Memory B cell (primary cell): ENCODE measurements at places on chromosomes 7 and 10.

GRCh38 chr7:17436126-17436525 is 137.7 kb downstream of the AHR start:
- DNase-seq: no peak

DNA sequence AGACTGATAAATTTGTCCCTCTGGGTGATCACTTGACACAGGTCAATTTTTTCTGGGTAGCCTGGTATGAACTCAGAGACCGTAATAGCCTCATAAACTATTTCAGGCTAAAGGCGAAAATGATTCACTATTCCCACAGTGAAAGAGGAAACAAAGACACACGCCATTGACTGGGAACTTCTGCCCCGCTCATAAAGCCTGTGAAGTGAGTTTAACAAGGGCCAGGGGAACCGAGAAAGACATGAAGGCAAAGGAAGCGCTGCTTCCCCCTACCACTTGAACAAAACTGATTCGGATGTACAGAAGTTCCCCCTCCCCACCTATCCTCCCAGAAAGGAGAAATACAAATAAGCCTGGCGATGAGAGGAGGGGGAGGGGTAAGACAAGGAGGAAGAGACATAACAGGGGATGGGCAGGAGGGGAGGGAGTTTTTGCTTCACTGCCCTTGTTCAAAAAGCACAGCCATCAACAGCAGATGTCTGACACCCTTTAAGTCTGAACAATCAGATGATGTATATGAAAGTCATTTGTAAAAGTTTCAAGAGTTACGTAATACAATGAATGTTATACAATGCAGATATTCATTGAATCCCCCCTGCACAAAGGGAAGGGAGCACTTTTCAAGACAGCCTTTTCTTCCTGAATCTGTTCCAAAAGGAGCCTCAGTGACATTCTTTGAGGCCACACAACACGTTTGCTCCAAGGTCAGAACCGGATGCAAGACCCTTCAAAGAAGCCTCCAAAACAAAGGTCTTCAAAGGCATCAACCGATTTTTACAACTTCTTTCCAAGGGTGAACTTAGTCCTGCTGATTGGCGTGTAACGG is 734 bp downstream of the ABCB4 start:
- peak; percentile 31 for DNase-seq

DNA sequence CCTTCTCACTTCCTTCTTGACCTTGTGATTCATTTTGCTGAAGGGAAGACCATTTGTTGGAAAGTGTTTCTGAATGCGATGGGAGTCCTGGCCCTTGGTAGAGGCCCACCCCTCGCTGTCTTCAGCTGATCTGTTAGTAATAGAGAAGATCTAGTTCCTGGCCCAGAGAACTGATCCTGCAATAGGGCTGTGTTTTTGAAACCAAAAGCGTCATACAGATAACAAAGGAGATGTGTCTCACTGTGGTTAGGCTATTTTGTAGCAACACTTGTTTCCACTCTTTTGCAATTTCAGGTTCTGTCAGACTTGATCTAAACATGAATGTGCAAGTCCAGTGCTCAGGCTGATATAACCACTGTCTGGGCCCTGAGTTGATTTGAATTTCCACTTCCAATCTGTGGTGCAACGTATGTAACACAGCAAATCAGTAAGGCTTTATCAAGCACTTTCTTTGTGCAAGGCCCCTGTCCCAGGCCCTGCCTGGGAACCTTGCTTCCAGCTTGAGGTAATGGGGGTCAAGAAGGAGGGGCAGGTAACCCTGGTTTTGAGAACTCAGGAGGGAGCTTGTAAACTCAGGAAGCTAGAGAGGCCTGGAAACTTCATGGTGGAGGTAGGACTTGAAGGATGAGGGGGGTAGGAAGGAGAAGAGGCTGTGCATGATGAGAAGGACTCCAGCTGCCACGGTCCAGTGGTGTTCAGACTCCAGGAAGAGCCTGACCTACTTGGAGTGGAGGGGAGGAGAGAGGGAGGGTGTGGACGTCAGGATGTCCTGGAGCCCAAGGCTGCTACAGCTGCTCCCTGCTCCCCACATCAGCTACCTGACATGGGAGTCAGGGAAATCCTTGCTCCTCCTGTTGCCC is 42.2 kb upstream of the SRGN start:
- DNase-seq: no peak

GRCh38 chr7:149199234-149199995 is 4.1 kb downstream of the ZNF282 start:
- no peak for DNase-seq

- no peak for DNase-seq
Measured at GRCh38 chr7:28729727-28730126, 228.4 kb downstream of the TRIL start.

DNA sequence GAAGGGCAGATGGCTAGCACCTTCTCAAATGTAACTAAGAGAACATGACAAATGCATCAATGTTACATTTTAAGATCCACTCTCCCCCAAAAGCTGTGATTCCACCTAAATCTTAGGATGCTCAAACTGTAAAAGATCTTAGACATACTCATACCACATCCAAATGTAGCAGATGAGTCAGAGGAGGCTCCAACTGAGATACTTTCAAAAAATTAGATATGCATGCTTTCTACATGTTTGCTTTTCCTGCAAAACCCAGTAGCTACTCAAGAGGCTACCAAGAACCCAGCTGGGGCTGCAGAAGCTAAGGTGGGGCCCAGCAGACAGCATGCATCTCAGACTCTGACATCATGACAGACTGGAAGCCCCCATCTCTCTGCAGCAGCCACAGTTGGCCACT is 31.4 kb upstream of the FRMD4A start:
- DNase-seq: no peak

GRCh38 chr7:3862774-3863173 is 561.7 kb downstream of the SDK1 start:
- no peak for DNase-seq

DNA sequence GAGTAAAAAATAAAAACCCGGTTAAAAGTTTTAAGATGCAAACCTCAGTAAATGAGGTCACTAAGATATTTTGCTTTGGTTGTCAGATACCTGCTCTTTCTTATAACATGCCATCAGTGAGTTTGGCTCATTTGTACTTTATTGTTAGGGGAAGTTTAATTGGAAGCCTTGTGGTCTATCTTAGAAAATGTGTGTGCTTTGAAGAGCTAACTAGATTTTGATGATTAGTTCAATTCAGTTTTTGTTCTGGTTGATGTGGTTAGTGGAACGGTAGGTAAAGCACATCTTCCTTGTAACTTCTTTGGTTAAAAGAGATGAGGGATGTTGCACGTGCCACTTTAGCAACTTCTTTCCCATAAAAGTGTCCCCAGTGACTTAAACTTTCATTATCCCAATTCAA is 353.4 kb upstream of the GALNT17 start:
- DNase-seq: no peak

DNA sequence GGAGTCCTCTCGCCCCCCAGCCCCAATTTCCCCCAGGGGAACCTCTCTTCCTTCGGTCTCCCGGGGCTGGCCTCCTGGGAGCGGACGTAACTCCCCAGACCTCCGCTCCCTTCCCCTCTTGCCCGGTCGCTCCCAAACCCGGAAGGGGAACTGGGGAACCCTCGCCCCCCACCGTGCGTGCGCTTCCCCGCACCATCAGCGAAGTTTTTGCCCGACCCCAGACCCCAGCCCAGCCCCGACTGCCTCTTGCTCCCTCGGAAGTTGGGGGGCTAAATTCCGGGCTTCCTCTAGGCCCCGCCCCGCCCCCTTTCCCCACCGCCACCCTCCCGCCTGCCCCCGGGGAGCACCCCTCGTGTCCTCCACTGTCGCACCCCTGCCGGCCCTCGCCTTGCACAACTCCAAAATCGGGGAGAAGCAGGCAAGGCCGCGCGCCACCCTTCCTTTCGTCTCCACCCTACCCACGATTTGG is 436 bp downstream of the GNB2 start:
- DNase-seq: no peak

DNA sequence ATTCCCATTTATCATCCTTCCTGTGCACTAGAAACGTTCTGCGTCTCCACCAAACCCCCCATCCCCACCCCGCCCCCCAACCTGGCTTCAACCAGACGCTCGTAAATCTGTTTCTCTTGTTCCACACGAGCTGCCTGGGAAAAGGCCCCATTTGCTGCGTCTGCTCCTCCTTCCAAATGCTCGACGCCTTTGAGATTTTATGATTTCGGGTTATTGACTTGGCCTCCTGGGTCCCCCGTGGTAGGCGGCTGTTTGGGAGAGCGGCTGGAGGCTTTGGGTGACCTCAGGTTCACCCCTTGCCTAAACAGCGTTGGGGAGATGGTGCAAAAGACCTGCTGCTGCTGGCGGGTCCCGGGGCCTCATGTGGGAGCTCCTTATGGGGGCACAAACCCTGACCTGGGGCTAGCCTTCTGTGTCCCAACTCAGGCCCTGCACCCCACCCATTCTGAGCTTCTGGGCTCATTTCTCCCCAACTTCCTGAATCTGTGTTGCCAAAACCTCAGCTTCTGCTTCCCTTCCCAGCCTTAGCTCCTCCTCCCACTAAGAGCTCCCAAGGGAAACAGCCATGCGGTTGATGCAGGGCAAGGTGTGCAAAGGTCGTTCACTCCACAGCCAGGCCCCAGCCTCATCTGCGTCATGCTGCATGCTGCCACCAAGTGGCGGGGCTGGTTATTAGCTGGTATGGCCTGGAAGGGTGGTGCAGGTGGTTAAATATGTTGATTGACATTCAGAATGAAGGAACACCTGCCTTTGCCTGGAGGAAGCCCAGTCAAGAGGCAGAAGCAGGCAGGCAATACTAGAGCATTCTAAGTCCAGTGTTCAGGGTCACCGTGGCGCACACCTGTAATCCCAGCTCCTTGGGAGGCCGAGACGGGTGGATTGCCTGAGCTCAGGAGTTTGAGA is 49.1 kb upstream of the ELN start:
- DNase-seq: peak; percentile 6

DNA sequence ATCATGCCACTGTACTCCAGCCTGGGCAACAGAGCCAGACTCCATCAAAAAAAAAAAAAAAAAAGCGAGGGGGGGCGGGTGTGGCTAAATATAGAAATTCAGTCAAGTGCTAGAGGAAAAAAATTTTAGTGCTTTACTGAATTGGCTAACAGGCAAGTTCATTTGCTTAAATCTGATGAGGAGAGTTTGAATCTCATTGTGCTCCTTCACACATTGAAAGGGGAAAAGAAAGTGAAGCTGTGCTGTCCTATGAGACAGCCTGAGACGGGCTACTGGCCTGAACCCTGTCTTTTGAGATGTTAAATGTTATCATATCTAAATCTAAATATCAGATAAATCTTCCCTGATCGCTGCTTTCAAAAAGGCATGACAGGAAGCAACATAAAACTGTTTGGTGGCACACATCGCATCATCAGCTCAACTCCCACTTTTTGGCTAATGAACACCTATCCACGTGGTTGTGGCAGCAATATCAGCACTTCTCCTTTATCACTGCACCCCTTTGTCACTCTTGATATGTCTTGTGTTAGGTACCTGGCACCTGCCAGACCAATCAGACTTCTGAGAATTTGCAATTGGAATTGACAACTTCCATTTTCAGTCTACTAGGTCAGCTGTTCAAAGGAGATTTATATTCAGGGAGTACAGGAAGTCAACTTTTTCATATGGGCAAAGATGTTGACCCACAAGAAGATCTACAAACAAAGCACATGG is 14.0 kb upstream of the IFIT1B start:
- no peak for DNase-seq

DNA sequence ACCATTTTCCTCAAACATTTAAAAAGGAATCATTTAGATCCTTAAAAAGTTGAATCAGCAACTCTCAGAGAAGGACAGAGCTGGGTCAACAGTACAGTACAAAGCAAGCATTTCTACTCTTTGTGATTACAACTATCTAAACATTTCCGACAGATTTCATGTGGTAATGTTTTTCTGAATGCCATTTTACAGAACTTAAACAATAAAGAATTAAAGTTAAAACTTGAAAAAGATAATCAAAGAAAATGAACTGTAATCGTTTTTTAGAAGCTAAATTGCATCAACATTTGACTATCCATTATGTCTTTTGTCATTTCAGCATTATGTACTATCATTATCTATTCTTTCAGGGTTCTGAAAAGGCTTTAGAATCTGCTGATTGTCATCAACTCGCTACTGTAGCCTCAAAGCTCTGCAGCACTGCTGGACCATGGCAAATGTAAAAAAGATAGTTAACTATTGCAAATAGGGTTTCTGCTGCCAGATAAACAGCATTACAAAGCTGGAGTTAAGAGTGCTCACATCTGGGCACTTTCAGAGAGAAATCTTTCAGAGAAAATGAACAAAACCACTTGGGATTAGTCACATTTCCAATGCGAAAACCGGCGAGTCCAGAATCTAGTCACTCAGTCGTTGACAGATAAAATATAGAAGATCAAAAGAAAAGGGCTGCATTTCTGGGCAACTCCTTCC is 160.4 kb upstream of the LAMB4 start:
- DNase-seq: no peak

- peak; percentile 14 for DNase-seq
Measured at GRCh38 chr7:93715234-93715633, 140.7 kb upstream of the CALCR start.

- DNase-seq: no peak
Measured at GRCh38 chr10:50605269-50605950, 18.3 kb downstream of the SGMS1 start.

DNA sequence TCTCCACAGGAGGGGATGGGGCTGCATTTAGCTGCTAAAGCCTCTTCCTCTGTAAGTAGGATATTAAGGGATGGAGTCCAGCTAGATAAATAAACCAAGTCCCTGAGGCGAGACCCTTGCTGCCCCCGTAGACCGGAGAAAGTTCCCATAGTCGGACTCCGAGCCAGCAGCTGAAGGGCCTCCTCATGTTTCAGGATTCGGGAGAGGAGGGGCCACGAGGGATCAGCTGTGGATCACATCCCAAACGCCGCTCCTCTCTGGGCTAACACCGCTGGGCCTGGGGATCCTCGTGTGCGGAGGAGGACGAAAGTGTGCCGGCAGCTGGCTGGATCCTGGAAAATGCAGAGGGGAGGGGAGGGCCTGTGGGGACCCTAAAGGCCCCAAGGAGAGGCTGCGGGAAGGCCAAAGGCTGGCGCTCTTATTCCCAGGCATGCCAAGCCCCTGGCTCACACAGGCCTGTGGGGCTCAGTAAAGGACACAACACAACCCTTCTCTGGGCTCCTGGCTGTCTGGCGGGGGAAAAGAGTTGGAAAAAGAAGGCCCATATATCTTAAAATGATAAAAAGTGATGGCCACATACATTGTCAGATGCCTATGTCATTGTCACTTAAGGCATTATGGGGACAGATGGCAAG is 82.5 kb upstream of the TMEM72 start:
- no peak for DNase-seq

GRCh38 chr10:102648889-102649796 is 4.9 kb downstream of the TRIM8 start:
- DNase-seq: no peak

DNA sequence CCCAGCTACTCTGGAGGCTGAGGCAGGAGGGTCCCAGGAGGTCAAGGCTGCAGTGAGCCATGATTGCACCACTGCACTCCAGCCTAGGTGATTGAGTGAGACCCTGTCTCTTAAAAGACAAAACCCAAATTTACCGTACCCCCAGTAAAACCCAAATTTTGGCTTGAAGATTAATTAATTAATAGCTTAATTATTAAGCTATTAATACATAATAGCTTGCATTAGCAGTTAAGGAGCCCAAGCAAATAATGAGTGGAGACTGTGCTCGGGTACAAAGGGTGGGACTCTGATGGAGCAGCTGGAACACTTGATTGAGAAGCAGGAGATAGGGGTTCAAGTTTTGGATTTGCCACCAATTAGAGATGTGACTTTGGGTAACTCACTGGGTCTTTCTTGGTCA is 28.9 kb downstream of the NRF1 start:
- DNase-seq: no peak

- no peak for DNase-seq
Measured at GRCh38 chr10:93963434-93963833, 30.3 kb upstream of the PLCE1 start.

GRCh38 chr7:143233816-143234532 is 12.1 kb downstream of the TAS2R40 start:
- DNase-seq: no peak
